ENCODE measurements at places on chromosomes 3 and 15.

- DNase-seq = no peak
Measured at GRCh38 chr3:119340014-119340413, 45.8 kb downstream of the ARHGAP31 start.

DNA sequence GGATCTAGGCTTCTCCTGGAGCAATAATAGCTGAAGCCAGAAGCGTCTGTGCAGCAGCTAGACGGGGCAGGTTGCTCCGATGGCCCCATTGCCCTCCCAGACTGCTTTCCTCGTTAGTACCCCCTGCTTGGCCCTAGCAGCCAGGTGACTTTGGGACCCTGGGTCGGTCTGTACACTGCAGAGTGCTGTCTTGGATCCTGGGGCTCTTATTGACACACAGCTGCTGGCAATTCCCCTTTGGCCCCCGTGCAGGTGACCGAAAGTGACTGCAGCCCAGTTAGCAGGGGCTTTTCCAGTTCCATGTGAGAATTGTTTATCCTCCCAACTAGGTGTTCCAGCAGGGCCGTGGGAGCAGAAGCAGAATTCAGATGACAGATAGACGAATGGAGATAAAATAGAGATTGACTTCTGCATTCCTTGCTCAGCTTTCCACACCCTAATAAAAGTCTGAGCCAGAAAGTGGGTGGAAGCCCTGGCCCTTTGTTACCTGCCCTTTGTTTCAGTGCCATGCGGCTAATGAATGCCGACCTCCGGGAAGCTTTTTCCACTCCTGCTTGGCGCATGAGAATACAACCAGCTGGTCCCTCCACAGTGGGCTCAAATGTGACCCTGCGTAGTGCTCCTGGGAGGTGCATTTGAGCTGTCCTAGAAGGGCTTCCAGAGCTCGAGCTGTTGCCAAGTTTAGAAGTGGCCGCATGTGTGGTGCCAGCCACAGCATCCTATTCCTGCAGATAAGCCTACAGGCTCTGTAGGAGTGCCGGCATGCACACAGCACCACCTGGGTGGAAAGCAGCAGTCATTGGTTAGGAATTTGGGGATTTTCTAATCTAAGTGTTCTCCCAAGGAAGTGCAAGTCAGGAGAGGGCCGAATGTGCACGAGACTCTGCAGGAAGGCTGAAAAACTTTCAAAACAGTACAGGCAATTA is 94.4 kb downstream of the SLCO3A1 start:
- no peak for DNase-seq

- no peak for DNase-seq
Measured at GRCh38 chr3:97872525-97873042, 50.8 kb downstream of the CRYBG3 start.

GRCh38 chr3:135106445-135106844 is 311.4 kb downstream of the EPHB1 start:
- DNase-seq = no peak

- DNase-seq = no peak
Measured at GRCh38 chr15:100265641-100266035, 76.1 kb downstream of the ADAMTS17 start.

DNA sequence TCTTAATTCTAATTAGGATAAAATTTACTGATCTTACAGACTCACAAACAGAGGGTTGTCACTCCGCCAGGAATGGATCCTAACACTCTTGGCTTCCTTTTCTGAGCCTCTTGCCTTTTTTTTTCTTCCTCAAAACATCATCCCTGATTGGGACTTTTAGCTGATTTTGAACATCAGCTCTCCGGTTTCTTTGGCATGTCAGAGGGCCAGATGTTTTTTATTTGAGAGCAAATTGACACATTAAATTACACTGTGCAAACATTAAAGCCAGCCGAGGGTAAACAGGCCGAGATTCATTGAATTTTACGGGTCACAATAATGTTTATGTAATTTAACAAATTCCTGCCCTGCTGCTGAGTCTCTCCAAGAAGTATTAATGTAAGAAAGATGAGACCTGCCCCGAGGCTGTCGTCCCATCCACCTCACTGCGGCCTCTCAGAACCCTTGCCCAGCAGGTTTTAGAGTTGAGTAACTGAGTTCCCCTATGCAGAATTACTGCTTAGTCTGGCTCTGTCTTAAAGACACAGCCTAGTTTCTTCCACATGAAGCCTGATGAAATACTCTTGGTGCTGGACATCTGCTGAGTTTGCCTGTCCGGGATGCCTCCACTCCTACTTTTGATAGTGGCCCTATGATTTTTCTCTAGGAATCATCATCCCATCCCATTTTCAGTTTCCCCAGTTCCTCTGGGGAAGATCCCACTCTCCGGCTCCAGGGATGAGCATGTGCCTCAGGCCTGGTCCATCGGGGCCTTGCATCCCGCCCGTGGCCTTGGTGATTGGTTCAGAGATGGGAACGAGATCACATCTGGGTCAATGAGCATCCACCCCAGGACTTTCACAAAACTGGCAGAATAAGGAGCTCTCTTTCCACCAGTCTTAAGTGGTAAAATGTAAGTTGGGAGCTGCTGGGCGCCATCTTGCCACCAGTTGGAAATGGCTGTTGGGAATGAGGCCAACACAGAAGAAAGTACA is 226.6 kb upstream of the TLE3 start:
- DNase-seq = no peak

- no peak for DNase-seq
Measured at GRCh38 chr3:13951184-13951583, 71.3 kb upstream of the WNT7A start.

DNA sequence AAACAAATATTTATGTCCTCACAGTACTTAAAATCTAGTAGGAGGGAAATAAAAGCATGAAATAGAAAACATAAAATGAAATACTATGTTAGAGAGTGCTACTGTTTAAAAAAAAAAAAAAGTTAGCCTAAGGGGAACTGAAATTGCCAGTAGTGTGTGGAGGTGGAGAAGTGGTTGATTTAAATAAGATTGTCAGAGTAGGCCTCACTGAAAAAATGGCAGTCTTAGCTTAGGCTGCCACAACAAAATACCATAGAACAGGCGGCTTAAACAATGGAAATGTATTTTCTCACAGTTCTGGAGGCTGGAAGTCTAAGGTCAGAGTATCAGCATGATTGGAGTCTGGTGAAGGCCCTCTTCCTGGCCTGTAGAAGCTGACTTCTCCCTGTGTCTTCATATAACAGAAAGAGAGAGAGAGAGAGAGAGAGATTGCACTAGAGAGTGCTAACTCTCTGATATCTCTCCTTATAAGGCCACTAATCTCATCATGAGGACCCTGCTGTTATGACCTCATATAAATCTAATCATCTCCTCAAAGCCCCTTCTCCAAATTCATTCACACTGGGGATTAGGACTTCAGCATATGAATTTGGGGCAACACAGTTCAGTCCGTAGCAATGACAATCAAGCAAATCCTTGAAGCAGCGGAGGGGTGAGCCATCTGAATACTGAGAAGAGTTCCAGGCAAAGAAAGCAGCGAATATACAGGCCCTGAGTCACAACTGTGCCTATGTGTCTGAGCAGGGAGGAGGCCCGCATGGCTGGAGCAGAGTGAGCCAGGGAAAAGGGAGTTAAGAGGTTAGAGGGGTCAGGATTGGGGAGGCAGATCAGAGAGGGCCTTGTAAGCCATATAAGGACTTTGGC is 23.6 kb upstream of the LRRC34 start:
- DNase-seq = no peak

DNA sequence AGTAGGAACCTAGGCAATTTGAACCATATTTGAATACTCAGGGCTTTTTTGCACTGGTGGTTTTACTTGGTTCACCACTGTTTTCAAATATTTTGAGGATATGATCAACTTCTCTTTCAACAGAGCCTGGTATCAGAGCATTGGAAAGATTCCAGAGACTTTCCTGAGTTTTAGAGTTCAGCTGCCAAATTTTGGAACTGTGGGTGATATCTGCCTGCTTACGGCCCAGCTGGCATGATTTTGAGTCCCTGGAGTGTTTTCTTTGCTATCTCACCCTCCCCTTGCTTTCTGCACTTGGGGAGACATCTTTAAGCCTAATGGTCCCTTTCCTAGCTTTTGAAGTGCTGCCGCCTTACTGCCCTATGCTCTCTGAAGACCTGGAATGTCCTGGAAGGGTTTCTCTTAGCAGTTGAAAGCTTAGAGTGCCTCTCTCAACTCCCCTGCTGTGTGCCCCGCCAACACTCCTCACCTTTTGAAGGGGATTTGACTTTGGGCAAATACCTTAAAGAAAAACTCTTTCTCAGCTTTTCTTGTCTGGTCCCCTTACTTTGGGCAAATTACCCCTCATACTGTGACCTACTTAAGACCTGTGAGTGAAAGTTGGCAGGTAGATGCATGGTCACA is 539.1 kb downstream of the MFSD1 start:
- no peak for DNase-seq

DNA sequence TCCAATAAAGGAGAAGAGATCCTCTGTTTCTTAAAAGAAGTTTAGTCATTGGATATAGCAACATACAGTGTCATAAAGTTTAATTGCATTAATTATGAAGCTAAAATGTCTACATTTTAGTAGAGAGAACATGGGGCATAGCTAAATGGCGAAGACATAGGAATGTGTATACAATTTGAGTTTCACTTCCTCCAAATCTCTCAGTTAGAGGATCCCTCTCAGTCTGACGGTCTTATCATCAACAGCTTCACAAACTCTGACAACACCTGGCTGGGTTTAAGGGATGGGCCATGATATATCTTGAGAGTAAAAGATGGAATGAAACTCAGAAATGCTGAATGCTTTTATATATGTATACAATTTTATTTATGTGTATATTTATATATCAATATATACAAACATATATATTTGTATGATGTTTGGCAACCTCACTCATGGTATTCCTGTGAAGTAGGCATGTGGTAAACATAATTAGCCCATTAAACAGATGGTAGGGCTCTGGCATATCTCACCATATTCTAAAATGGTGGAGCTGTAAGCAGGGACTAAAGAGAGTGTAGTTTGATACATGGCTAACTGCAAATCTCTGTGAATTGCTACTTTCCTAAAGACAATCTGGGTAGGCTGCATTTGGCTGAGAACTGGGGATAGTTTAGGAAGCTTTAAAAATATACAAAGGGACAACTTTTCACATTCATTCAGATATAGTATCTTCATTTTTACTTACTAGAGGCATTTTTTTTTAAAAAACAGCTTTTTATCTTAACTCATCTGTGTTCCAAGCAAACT is 111.6 kb downstream of the TIGIT start:
- no peak for DNase-seq

DNA sequence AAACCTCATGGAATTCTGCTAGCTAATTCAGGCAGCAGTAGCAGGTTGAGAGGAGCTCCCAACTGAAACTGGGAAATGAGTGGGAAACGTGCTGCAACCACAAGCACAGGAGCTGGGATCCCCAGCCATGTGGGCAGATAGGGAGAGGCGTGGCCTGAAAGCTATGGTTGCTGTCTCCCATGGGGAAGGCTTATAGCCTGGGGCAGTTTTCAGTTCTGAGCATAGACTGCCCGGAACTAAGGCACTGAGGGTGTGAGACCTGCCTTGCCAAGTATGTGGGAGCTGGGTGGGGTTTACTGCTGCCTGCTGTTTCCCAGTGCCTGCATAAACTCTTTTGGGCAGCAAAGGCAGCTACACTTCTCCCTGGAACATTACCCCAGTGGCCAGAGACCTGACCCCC is 229.5 kb downstream of the TUSC7 start:
- no peak for DNase-seq

DNA sequence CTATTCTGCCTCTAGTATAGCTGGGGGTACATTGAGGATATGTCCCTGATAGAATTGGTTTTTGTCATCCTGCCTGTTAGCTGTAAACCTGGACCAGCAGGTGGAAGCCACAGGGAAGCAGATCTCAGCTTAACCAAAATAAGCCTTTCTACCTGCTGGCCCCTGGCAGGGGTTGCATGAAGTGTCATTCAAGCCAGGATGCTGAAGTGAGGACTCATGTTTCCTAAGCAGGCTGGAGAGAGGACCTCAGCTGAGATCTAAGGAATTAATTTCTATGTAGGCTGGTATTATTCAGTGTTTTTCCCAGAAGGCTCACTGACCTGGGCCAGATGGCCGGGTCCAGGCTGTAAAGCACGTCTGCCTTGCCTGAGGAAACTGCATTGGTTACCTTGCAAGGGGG is 128.9 kb downstream of the MEGF11 start:
- no peak for DNase-seq

- no peak for DNase-seq
Measured at GRCh38 chr3:165938986-165939540, 101.8 kb upstream of the BCHE start.

- DNase-seq = no peak
Measured at GRCh38 chr3:13417166-13417947, 2.8 kb downstream of the NUP210 start.

- DNase-seq = no peak
Measured at GRCh38 chr15:48850648-48851047, 27.3 kb upstream of the EID1 start.

GRCh38 chr15:86506401-86506800 is 426.7 kb downstream of the AGBL1 start:
- DNase-seq = no peak

- DNase-seq = no peak
Measured at GRCh38 chr3:119538772-119539171, 20.6 kb downstream of the CD80 start.

- no peak for DNase-seq
Measured at GRCh38 chr15:86382341-86382740, 302.7 kb downstream of the AGBL1 start.

- DNase-seq = no peak
Measured at GRCh38 chr3:72316501-72317279, 531.6 kb downstream of the SHQ1 start.

DNA sequence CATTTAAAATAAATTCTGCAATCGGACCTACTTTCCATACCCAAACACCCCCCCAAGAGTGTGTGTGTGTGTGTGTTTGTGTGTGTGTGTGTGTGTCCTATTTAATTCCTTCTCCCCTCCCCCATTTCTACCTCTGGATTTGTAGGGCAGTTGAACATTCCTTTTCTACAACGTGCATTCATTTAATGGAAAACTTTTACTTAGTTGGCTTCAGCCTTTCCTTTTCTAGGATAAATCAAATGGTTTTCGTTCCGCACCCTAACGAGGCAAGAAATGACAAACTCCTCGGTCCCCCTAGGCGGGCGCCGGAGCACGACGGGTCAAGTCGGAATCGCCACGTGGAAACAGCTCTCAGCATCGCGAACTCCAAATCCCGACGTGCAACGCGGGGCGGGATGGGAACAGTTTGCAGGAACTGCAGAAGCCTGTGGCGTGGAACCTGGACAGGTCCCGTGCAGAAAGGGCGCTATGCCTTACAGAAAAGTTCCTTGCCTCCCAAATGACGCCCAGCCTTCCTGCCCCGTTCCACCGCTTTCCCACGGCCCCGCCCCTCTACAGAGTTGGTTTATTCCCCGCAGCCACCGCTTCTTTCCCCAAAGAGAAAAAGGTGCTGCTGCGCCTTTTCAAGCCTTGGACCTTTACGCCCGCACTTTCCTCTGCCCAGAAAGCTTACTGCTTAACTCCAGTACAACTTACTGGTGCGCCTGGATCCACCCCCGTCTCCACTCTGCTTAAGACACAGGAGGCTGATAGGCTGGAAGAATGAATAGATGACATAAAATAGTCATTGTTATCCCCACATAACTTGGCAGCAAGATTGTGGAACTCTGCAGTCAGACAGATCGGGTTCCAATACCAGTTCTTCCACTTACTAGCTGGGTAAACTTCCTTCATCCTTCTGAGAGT is 1.1 kb upstream of the EIF2B5 start:
- DNase-seq = no peak

GRCh38 chr3:117856354-117856753 is 1146.8 kb downstream of the TUSC7 start:
- DNase-seq = no peak

Measured in activated CD4-positive, alpha-beta T cell treated with anti-CD3 and anti-CD28 coated beads for 1 hour (primary cell).